ENCODE measurements at places on chromosomes 6 and 20.

DNA sequence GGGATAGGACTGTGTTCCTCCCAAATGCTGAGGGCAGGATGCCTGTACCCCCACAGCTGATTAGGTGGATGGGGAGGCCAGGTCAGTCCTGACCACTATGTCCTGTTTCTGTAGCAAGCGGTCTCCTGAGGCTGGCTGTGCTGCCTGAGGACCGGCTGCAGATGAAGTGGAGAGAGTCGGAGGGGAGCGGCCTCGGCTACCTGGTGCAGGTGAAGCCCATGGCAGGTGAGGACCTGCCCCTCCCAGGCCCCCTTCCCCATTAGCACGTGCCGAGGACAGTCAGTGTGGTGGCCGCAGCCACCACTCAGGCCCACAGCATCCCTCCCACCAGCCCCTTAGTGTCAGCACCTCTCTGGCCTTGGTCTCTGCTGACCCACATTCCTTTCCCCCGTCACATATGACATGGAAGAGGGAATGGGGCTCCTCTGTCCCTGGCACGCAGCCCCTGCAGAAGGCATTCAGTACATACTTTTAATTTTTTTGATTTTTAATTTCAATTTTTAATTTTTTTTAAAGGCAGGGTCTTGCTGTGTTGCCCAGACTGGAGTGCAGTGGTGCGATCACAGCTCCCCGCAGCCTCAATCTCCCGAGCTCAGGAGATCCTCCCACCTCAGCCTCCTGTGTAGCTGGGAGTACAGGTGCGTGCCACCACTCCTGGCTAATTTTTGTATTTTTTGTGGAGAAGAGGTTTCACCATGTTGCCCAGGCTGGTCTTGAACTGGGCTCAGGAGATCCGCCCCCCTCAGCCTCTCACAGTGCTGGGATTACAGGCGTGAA, 5.0 kb downstream of the COL20A1 start:
- no peak for DNase-seq

GRCh38 chr20:35263532-35264341, 14.2 kb downstream of the MMP24OS start:
- no peak for DNase-seq

DNA sequence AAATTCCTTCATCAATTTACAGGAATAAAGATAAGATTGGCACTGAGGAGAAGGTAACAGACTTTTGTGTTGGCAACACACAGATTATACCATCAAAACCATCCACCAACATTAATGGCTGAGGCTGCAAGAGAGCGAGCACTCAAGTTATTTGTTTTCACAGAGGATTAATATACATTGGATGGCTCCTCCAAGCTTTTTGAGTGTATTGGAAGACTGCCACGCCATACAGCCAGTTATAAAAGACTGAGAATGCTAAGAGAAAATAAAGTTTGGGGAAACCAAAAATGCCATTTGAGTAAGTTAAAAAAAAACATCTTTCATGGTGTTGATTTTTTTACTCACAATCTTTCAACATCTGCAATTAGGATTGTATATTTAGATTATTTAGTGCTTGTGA, 973.8 kb upstream of the SLC35B3 start:
- DNase-seq: no peak

DNA sequence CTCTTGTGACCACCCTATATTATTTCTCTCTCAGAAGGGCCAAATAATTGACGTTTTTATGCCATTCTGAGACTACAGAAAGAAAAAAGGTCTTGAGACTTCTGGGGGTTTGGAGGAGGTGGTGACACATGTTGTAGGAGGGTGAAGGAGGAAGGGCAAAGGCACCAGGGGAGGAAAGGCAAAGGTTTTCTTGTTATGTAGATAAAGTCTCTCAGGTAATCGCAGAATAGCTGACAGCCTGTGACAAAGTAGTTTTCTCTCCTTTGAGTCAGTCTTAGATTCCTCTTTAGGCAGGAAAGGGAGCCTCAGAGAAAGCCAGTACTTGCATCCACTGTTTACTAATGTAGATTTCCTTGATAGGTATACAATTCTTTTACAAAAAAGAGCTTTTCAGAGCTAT, 23.6 kb downstream of the OR2B2 start:
- DNase-seq: no peak

DNA sequence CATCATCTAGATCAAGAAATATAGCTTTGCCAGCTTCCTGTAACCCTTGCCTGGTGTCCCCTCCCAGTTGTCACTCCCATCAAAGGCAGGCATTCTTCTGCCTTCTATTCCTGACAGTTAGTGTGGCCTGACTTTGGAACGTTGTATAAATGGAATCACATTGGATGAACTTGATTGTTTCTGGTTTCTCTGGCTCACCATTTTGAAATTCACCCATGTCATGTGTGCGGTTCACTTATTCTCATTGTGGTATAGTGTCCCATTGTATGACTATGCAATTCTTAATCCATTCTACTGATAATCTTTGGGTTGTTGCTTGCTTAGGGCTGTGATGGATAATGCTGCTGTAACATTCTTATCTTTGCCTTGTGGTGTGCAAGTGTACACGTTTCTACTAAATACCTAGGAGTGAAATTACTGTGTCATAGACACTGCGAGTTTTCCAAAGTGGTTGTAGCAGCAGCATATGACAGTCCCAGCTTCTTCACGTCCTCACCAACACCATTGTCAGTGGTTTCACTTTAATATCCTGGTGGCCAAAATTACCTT, 73.2 kb downstream of the VEGFA start:
- DNase-seq: no peak

GRCh38 chr6:143506199-143506598, 5.3 kb downstream of the FUCA2 start:
- no peak for DNase-seq

GRCh38 chr6:3022765-3023662, 23.3 kb downstream of the NQO2 start:
- peak; percentile 60 for DNase-seq

- no peak for DNase-seq
Observed at GRCh38 chr20:39778847-39779604, 816.9 kb downstream of the DHX35 start.
